ENCODE measurements at places on chromosomes 1 and 21.

DNA sequence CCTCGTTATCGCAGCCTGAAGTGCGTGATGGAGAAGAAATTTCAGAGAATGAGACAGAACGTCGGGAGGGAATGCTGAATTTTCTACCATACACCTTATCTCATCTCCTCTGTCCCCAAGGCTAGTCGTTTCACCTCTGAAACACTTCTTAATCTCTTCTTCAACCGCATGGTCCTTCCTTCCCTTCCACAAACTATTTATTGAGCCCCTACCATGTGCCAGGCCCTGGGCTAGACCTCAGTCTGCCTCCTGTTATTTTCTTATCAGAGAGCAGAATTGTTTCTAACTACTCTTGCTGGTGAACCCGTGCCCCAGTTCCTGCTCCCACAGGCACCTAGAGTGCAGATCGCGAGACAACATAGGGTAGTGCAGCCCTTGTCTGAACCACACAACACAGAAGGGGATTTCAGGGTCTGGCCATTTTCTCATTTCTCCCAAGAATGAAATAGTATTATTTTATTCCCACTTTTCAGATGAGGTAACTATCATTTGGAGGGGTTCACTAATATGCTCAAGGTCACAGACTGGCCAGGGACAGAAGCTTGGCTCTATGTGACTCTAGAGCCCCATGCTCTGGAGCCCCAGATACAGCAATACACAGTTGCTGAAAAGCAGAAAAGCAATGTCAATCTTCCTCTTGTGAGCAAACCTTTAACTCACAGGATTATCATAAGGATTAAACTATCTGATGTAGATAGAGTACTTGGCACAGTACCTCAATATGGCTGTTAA, 598 bp upstream of the ADIPOR1 start:
- DNase-seq = no peak

GRCh38 chr1:18341291-18342069, 139.2 kb upstream of the KLHDC7A start:
- DNase-seq = no peak

- DNase-seq = peak; percentile 87
Observed at GRCh38 chr21:38289705-38290485, 33.1 kb downstream of the KCNJ15 start.

DNA sequence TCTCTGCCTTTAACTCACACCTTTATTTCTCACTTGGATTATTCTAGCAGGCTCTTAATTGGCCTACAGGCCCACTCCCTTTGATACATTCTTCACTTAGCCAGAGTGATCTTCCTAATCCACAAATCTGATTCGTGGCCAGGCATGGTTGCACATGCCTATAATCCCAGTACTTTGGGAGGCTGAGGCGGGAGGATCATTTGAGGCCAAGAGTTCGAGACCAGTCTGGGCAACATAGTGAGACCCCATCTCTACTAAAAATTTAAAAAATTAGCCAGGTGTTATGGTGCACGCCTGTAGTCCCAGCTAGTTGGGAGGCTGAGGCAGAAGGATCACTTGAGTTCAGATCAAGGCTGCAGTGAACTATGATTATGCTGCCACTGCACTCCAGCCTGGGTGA, 2.1 kb downstream of the ZBTB17 start:
- no peak for DNase-seq

- no peak for DNase-seq
Observed at GRCh38 chr1:162259894-162260455, 116.7 kb downstream of the SPATA46 start.

DNA sequence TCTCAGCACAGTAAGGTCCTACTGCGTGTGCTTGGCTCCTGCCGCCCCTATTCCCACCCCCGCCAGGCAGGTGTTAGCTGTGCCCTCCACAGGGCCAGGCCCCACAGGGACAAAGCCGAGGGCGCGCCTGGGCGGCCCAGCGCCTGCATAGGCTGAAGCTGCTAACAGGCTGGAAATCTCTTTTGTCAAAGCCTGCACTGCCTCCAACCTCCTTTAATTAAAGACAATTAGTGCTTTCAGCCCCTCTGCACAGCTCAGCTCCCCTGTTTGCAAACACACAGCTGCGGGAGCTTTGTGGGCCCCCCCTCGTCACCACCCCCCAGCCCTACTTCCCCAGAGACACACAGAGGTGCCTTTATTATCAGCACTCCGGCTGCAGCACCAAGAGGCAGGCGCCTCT, 95.9 kb downstream of the EPHB2 start:
- no peak for DNase-seq

GRCh38 chr1:2231532-2232254, 3.6 kb downstream of the SKI start:
- DNase-seq = peak; percentile 68

DNA sequence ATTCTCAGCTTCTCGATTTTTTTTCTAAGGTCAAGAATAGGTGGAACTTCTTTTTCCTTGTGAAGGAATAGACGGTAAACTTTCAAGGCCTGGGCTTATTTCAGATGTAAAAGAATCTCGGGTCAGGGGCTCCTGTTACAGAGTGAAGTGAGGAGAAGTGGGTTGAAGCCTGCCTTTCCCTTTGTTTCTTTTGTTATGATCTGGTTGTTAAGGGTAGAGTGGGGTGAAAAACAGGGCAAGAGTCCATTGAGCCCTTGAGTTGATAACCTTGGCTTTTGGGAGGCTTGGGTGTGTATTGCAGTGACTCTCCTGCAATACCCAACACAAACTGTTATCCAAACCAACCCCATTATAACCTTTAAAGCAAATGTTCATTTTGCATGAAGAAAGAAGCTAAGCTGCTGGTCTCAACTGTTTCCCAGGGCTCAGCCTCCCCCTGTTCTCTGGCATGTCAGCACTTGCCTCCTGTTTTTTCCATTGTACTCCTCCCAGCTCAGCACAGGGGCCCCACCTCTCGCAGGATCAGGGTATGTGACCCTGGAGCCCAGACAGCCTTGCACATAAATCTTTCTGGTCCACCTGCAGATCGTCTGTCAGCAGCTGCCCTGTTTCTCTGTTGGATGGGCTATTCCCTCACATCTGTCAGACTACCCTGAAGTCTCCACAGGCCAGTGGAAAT, 102.4 kb downstream of the CACHD1 start:
- no peak for DNase-seq
